Sigmoid colon (tissue), 7 donors: ENCODE measurements at places on chromosomes 3 and 15. TPM values are rescaled to one million over a fixed set of nuclear protein-coding genes. Genes with fewer than 3 reads are reported as not detected.

- DNase-seq = no peak
Measured at GRCh38 chr15:60563539-60564404, 84.8 kb upstream of the ICE2 start.

DNA sequence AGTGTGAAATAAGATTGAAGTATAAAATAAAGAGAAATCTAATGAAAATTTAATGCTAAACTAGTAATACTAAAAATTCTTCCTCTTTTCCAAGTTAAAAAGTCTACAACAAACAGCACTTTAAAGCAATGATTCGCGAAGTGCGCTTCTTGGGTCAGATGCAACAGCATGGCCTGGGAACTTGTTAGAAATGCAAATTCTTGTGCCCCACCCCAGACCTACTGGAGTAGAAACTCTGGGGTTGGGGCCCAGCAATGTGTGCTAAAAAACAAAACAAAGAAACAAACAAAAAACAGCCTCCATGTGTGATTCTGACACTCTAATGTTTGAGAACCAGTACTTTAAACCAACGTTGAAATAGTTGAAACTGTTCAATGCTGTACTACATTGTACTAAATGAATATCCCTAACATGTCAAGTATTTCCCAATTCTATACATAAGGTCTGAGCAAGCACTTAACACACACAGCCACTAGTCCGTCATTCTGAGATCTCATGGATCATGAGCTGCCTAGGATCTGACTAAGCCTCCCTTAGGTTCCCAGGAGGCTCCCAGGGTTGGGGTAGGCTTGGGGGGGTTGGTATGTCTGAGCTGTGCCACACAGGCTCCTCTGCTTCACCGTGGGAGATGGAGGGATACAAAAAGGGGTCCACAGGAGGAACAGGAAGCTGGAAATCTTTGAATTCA, 6.1 kb downstream of the RASGRP1 start:
- no peak for DNase-seq

FOXL2 gene
- total RNA-seq = not detected

- DNase-seq = no peak
Measured at GRCh38 chr3:175728566-175728965, 869.4 kb downstream of the NAALADL2 start.

GRCh38 chr15:42595626-42596240, 20.3 kb downstream of the STARD9 start:
- no peak for DNase-seq

- peak; percentile 87 for DNase-seq
Measured at GRCh38 chr15:31488437-31489204, 162.0 kb downstream of the KLF13 start.

DNA sequence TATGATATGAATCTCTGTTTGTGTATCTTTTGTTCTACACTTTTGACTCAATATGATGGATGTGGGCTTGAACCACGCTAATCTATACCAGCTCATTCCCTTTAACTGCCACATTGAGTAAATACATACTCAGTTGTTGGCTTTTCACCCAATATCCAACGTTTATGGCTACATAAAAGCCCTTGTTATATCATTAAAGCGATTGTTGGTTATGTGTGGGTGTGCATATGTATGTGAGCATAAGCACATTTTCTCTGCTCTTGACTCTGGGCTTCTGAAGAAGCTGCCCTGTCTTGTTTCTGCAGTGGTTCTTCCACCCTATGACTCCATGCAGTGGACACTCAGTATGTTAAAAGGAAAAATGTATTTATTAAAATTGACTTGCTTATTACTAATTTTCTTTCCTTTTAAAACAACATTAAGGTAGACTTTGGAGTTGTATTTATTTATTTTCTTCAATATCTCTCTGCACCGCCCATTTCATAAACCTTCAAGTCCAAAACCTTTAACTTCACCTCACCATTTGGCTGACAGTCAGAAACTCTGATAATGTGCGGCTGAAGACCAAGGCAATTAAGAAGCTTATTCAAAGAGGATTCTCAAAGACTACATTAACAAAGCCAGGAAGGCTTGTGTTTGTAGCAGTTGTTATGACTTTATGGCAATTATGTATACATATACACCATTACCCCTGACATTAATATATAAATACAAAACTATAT, 156.1 kb downstream of the THRB start:
- no peak for DNase-seq

DNA sequence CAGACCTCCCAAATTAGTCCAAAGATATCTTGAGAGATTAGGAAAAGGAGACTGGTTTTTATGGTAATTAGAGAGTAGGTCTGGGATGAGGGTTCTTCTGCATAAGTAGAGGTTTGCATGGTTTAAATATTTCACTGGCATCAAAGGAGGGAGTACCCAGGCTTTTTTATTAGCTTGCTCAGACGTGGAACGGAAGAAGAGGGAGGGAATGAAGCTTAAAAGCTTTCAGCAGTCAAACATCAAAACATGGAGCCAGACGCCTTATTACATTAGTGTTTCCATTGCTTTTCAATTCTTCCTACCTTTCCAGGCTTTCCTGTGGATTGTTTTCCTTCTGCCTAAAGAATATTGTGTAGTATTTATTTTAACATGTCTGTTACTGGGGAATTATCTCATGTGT, 342.1 kb upstream of the SOX2 start:
- no peak for DNase-seq

- DNase-seq = no peak
Measured at GRCh38 chr3:102747611-102748010, 312.8 kb downstream of the ZPLD1 start.

- no peak for DNase-seq
Measured at GRCh38 chr3:169382309-169382708, 281.2 kb downstream of the MECOM start.

RYR3 gene
- total RNA-seq = 9.5 TPM

- no peak for DNase-seq
Measured at GRCh38 chr3:59334585-59334984, 284.8 kb upstream of the CFAP20DC start.

DNA sequence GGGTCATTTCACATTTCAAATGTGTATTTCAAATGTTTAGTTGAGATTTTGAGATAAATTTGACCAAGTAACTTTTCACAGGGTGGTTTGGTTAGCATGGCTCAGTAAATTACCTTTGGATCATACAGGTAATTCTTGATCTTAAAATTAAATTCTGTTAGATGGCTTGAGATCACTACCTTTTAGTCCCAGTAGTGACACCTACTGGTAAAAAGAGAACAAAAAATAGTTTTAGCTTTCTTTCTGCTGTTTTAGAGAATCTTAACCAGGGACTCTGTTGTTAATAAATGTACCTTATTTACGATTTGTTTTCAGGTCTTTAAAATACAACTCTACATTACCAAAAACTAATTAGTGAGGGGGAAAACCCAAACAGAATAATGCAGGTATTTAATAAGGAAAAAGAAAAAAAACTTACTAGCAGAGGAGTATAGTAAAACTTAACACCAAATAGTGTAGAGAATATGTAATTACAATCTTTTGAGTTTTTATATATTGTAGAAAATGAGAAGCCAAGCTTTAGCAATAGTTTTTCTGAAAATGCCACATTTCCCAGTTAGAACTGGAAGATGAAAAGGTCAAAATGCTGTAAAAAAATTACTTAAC, 620.3 kb upstream of the AGTR1 start:
- DNase-seq = no peak

DNA sequence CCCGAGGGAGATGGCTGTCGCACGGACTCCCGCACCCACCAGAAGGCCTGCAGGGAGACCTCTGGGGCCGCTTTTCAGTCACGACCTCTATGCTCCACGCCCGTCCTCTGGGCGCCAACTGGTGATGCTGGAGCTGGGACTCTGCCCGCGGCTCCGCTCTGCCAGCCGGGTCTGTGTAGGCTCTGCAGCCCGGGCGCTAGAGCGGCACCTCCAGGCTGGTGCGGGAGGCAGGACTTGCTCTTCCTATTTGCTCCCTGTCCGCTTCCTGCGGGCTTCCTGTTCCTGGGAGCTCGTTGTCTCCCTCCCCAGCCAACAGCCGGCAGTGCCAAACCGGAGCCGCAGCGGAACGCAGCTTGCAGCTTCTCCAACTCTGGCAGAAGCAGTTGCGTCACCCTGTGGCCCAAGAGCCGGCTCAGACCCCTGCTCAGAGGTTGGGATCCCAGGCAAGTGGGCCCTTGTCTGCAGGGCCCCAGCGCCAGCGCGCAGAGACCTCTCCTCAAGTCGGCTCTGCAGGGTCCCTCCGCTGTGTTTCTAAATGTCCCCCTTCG, 285.9 kb downstream of the XXYLT1 start:
- DNase-seq = peak; percentile 89

- DNase-seq = no peak
Measured at GRCh38 chr15:36371509-36371908, 207.9 kb upstream of the CDIN1 start.

DNA sequence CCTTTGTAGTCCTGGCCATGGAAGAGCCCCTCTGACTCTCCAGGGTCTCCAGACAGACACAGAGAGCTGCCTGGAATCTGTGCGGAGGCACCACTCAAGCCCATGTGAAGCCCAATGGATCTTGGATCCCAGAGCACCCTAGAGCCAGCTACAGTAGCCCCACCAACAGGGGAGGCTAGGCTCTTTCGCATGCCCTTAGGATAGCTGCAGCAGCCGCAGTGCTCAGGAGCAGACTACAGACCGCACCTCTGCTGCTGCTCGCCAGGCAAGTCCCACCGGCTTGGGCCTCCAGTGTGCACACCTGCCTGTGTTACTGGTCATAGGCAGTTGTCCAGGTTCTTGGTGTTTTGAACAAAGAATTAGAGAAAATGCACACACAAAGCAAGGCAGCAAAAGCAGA, 131.6 kb downstream of the SPATA16 start:
- no peak for DNase-seq

DNA sequence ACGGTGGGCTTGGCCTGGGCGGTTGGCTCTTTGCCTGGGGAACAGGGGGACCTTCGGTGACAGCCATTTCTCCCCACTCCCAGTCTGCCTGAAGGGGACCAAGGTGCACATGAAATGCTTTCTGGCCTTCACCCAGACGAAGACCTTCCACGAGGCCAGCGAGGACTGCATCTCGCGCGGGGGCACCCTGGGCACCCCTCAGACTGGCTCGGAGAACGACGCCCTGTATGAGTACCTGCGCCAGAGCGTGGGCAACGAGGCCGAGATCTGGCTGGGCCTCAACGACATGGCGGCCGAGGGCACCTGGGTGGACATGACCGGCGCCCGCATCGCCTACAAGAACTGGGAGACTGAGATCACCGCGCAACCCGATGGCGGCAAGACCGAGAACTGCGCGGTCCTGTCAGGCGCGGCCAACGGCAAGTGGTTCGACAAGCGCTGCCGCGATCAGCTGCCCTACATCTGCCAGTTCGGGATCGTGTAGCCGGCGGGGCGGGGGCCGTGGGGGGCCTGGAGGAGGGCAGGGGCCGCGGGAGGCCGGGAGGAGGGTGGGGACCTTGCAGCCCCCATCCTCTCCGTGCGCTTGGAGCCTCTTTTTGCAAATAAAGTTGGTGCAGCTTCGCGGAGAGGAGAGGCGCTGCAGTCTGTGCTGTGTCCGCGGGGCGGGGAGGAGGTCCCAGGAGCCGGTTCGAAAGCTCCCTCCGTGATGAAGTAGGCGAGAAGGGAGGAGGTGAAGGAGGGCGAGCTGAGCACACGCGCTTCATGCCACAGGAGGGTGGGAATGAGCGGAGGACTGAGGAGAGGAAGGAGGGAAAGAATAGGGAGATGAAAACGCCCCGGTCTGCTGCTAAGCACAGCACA, 9.6 kb downstream of the CLEC3B start:
- DNase-seq = peak; percentile 79

DNA sequence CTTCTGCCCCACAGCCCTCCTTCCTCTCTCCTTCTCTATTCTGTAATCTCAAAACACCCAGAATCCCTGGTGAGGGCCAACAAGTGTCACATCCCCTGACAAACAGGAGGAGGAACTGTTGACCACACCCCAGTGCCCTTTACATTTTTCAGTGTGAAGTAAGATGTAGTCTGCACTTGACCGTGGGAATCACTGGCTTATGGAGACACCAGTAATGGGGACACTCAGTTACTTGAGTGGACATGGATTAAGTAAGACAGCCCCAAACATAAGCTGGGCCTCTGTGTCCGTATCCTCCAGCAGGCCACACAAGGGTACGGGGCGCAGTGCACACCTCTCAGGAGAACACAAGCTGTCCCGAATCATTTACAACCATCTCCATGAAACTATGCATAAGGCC, 28.4 kb upstream of the LIMD1 start:
- no peak for DNase-seq

TUSC7 gene
- total RNA-seq = not detected

- no peak for DNase-seq
Measured at GRCh38 chr3:138180375-138181029, 5.8 kb upstream of the DBR1 start.

- DNase-seq = no peak
Measured at GRCh38 chr3:97432914-97433313, 331.6 kb upstream of the ARL6 start.

- no peak for DNase-seq
Measured at GRCh38 chr15:51853998-51854397, 24.5 kb downstream of the TMOD3 start.

DNA sequence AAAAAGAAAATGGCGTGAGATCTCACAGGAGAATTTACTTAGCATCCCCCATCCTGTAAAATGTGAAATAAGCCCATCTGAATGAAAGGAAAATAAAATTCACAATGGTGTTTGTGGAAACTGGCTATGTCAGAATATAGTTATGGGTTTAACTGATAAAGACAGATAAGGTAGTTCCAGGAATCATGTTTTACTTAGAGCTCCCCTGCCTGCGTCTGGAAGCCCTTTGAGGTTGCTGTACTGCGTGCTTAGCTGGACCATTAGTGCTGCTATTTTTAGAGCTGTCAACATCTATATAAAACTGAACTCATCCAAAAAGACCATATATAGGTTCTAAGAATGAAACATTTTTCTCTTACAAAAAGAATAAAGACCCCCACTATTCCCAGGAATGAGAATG, 130.8 kb downstream of the LSAMP start:
- no peak for DNase-seq

DNA sequence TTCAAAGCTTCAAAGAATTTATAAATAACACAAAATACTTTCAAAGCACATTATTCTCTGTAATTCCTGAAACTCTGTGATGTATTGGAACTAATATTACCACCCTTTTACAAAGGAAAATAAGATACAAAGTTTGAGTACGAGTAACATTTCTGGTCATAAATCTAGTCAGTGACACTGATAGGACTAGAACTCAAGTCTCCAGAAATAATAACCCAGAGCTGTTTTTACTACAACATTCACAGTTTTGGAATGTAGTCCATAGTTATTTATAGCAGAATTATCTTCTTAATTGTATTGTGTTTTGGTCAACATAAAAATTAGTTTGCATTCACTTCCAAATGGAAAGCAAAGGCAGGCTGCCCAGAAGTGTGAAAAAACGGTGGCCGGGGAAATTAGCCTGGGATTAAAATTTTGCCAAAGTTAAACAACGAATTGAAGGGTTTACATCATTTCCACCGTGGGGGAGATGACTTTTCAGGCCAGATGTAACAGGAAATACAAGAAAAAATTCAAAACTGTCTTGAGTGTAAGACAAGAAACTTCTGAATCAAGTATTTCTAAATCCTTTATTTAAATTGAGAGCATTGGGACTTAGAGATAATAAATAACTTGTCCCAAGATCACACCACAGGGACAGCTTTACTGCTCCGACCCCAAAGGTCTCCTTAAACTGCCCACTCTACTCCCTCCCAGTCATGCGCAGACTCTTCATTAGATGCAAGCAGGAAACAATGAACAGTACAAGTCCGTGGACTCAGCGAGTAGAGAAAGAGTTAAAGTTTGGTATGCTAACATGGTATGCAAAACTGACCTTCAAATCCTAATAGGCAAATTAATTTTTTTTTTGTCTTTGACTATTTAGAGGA, 74.3 kb upstream of the VGLL4 start:
- DNase-seq = no peak
